T-helper 2 cell treated with Interferon-gamma antibody and Interleukin-4, amounts not matched to agents 5 μg/mL and 100 μg/mL, for 36 hours (primary cell): ENCODE measurements at places on chromosomes 4 and X.
A peak's percentile ranks its signal among the peaks of the same experiment; 100 is the strongest.

GRCh38 chr4:8568068-8568668, 12.0 kb upstream of the GPR78 start:
- DNase-seq: no peak

DNA sequence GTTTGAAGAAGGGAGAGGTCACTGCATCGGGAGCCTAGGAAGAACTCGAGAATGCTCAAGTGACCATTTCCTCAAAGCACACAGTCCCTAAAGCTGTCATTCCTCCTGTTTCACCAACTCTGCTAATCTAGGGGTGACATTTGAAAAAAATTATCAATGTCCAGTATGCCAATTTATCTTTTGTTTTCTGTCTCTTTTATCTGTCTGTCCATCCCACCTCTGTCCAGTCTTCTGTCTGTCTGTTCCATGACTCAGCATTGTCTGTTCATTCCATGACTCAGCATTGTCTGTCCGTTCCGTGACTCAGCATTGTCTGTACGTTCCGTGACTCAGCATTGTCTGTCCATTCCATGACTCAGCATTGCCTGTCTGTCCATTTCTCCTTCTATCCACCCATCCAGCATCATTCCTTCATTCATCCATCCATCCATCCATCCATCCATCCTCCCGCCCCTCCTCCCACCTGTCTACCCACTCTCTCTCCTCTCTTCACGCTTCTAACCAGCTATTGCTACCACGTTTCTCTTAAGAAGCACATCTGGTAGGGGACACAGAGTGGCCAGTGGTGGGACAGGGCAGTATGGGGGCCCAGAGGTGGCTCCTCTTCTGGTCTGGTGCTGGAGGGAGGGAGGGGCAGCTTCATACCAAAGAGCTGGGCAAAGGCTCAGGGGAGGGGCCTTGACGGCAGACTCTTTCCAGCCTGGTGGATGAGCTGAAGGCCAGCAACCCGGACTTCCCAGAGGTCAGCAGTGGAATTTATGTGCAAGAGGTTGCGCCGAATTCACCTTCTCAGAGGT, 34.1 kb downstream of the HTRA3 start:
- DNase-seq: no peak

DNA sequence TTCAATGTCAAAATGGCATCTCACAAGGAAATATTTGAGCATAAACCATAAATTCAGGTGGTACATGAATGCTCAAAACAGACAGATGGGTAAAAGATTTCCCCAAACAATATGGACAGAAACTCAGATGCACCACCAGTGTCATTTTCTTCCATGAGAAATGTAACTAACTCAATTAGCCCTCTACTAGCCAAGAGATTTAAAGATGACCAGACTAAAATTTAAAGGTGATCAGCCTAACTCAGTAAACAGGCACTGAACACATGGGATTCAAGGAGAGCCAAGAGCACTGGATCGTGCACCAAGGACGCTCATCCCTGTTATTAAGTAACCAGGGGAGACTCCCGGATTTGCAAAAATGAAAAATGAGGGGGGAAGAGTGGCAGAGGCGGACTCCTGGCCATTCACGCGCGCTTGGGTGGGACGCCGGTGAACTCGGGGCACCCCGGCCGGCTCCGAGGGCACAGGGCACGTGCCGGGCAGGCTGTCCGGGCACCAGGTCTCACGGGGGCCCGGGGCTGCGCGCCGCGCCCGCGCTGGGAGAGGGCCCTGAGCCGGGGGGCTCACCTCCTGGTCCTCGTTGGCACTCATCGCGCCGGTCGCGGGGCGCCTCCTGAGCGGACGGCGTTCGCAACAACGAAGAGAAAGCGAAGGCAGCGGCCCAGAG, 490 bp downstream of the RWDD4 start:
- DNase-seq: peak; percentile 11

GRCh38 chrX:113300580-113300979, 459.9 kb upstream of the AMOT start:
- DNase-seq: no peak

GRCh38 chr4:185405296-185405999, 8.8 kb downstream of the ANKRD37 start:
- DNase-seq: no peak

GRCh38 chr4:146567396-146567795, 45.7 kb upstream of the SLC10A7 start:
- no peak for DNase-seq

- DNase-seq: no peak
These were observed 142.3 kb downstream of the PDGFC start for GRCh38 chr4:156829201-156829873.

DNA sequence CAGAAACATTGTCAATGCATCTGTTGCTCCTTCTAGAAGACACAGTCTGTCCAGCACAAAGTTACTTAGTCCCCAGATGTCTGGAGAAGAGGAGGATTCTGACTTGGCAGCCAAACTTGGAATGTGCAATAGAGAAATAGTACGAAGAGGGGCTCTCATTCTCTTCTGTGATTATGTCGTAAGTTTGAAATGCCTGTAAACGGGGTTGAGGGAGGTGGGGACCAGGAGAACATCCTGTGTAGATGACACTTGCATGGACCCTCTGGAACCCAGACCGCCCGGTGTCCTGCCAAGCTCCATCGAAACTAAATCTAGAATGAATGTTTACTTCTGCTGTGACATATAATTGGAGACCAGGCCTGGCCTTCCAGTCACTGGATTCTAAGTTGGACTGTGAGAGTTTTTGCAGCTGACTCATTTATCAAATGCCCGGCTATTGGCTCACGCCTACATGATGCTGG, 45.0 kb upstream of the MSANTD1 start:
- DNase-seq: no peak

GRCh38 chr4:143411527-143412419, 75.1 kb downstream of the GAB1 start:
- no peak for DNase-seq

DNA sequence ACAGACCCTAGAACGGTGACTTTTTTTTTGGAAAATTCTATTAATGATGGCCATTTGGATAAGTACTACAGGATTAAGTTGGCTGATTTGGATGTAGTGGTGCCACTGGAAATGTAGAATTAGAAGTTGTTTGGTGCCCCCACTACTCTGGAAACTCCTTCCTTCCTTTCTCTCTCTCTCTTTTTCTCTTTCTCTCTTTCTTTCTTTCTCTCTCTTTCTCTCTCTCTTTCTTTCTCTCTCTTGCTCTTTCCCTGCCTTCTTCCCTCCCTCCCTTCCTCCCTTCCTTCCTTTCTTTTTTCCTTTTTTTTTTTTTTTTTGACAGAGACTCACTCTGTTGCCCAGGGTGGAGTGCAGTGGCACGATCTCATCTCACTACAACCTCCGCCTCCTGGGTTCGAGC, 2.7 kb downstream of the GAR1 start:
- DNase-seq: no peak

DNA sequence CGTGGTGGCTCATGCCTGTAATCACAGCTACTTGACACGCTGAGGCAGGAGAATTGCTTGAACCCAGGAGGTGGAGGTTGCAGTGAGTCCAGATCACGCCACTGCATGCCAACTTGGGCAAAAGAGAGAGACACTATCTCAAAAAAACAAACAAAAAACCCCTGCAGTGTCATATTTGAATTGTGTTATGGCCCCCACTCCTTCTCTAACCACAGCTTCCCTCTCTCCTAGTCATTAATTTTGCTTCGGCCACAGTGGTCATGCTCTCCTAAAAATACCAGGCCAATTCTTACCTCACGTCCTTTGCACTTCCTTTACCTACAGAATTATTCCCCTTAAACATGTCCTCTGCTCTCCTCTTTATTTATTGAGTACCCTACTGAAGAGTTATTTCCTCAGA, 206.1 kb downstream of the PPP3CA start:
- DNase-seq: no peak

GRCh38 chrX:25544641-25545040, 528.9 kb upstream of the ARX start:
- DNase-seq: no peak

DNA sequence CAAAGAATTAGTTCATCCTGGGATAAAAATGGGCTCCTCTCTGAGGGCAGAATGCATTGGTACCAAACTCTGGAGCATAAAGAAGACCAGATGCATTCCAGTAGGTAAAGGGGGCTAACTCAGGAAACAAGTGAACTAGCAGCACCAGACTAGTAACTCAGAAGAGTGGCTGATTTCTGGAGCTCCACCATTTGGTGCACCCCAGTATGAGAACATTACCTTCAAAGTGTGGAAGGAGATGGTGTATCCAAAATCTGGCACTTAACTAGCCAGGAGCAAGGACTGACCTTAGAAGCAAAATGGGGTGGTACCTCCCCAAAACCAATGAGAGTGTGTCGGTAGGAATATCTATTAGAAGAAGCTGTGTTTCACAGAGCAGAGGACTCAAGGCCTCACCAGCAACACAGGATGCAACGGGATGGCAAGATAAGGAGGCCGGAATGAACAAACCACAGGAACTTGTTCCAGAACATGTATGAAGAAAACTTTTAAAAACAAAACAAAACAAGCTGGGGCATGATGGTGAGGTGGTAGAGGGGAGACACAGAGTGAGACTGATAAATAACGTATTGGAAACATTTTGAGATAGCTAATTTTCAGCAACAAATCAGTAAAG, 142.3 kb downstream of the INPP4B start:
- peak; percentile 37 for DNase-seq

- DNase-seq: no peak
These were observed 182.4 kb upstream of the CXXC4 start for GRCh38 chr4:104677116-104677515.

DNA sequence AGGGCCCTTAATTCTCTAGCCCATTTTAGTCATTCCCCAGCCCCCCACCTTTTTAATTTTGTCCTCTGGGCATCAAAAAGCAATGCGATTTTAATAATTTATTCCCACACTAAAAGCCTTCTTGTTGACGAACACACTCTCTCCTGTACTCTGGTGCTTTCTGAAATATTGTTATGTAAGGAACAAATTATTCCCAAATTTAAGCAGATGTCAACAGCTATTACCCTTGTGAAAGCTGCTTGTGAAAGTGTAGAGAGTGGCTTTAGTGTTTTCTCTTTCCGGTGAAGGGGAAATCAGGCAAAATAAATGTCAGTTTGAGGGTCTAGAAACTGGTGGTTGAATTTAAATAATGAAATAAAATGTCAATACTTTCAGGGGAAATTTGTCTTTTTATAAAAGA, 221.2 kb upstream of the CNKSR2 start:
- DNase-seq: no peak

DNA sequence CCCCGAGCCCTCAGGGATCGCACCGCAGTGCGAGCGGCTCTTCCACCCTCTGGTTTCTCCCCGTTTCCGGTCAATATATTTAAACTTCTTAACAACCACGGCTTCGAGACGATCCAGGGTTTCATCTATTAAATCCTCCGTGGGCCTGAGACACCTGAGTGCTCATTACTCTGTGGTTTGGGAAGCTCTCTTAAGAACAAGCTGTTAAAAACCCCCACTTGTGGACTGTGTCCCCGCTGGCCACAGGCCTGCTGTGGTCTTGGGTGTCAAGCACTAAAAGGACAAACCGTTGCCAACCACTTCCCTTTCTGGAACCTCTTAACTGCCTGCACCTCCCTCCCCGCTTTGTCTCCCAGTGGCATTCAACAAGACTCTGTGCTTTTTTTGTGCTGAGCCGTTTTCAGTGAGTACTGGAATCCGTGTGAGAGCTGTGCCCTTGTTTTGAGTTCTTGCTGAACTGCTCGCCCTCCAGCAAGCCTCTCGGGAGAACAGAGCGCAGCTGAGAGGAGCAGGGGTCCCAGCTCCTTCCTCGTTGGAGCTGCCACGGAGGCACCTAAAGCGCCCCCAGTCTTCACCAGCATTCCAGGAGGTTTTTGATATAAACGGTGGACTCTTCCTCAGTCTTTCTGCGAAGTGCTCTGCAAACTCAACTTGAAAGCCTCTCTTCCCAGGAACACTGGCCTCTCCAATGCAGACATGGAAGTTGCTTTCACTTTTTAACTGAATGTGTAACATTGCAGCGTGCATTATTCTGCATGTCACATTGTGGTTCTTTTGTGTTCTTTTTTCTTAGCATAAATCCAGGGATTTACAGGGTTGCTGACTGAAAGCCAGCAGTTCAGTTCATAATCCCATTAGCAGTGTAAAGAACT, 691 bp upstream of the IGFBP7 start:
- peak; percentile 5 for DNase-seq

DNA sequence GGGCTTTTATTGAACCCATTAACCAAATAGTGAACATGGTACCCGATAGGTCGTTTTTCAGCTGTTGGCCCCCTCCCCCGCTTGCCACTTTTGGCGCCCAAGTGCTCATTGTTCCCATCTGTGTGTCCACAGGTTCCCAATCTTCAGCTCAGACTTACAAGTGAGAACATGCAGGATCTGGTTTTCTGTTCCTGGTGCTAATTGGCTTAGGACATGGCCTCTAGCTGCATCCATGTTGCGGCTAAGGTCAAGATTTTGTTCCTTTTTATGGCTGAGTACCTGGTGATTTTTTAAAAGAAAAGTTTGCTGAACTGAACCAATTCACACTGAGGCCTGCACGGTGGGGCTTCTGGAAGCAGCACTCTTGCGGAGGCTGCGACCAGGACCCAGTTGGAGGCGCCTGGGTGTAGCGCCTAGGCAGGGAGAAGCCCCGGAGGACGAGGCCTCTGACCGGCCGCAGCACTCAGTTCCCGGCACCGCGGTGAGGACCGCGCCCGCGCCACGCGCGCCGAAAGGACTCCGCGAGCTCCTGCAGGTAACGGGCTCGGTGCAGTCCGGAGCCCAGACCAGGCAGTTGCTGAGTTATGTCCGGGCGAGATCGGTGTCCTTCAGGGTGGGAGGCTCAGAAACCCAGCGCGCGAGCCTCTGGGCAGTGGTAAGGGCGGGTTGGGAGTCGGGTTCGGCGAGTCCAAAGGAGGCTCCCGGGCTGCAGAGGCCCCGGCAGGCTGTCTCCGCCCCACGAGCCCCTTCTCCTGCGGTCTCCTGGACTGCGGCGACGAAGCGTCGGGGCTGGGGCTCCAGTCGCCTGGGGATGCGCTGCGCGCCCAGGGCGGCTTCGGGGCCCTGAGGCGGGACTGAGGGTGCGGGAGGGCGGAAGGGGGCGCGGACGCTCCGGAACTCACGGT, 15.8 kb upstream of the SLC25A4 start:
- no peak for DNase-seq

DNA sequence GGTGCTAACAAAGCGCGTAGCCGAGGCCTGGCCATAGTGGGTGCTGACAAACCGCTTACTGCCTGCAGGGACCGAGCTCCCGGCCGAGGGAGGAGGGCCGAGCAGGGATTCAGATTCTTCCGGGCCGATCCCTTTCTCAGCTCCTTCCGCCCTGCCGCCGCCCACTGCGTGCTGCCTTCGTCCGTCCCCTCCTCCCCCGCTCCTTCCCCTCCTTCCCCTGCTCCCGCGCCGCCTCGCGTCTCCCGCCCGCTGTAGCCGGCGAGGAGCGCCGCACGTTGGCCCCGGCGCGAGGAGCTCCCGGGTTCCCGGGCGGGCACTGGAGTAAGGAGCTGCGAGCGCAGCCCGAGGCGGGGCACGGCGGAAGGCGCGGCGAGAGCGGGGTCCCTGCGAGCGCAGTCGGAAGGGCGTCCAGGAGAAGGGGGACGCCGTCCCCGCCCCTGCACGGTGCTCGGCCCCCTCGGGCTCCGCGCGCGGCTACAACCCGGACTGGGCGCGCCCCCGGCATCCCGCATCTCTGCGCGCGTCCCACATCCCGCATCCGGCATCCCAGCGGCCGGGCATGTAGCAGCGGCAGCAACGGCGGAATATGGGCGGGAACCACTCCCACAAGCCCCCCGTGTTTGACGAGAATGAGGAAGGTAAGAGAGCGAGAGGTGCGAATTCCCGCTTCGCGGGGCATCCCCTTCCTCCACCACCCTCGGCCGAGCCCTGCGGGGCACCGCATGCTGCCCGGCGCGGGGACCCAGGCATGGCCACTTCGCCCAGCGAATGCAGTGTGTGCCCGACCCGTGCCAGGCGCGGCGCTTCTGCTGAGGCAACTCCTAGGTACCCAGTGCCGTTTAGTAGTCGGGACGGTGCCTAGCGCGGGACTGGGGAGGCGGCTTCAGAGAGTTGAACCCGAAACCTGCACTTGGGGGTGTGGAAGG, at the start of gene STK32B:
STK32B (plus strand) TSS at position 203 of the 926 bp plus-strand sequence.
- peak; percentile 13 for DNase-seq

GRCh38 chr4:15771216-15772058, 6.7 kb upstream of the CD38 start:
- no peak for DNase-seq
